ENCODE measurements at places on chromosomes 16 and 17. TPM values are rescaled to one million over a fixed set of nuclear protein-coding genes. Genes with fewer than 3 reads are reported as not detected.

Gene DNASE1L2
- total RNA-seq, result 1.0 TPM

Gene GGNBP2
- total RNA-seq, result 84.4 TPM

Gene SCGB1C2
- total RNA-seq, result not detected

Gene CBX2
- 50.0 TPM for total RNA-seq

Gene NBR1
- 74.9 TPM for total RNA-seq

All from endothelial cell (in vitro differentiated cells).